ENCODE measurements at places on chromosomes 6 and 20.

GRCh38 chr6:17032590-17032987 is 69.3 kb upstream of the STMND1 start:
- no peak for DNase-seq

DNA sequence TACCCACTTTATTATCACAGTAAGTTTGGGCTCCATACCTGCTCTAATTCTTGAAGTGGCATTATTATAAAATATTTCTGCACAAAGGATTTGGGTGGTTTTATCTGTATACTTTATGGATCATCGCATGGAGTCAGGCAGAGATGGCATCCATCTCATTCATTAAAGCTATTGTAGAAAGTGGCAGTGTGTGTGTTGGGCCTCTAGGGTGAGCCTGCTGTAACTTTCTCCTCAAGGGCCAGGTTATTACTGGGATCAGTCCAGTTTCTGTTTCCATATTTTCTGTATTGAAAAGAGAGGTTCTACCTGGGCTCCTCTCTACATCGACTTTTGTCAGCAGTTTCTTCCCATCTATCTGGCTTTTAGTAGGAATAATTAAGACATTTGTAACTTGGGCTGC is 511.1 kb downstream of the MMUT start:
- DNase-seq, result no peak

DNA sequence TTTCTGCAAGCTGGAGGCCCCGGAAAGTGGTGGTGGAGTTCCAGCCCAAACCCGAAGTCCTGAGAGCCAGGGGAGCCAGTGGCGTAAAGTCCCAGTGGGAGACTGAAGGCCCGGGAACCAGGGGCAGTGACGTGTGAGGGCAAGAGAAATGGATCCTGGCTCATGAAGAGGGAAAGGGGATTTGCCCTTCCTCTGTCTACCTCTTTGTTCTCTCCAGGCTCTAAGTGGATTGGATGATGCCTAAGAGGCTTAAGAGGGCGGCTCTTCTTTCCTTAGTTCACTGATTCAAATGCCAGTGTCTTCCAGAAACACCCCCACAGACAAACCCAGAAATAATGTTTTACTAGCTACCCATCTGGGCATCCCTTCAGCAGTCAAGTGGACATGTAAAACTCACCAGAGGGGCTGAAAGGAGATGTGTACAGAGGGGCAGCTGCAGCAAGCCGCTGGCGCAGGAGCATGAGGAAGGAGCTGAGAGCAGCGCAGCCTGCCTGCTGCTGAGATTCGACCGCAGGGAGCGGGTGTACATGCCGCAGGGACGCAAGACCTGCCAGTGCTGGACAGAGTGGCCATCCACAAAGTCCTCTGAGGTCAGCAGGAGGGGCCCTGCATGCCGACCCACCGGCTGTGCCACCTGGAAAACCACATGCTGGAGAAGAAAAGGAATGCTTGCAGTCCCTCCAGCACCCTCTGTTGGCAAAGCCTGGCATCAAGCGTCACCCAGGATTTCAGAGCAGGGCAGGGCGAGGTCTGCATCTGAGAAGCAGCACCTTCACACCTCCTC is 29.5 kb downstream of the CDYL start:
- DNase-seq, result no peak

DNA sequence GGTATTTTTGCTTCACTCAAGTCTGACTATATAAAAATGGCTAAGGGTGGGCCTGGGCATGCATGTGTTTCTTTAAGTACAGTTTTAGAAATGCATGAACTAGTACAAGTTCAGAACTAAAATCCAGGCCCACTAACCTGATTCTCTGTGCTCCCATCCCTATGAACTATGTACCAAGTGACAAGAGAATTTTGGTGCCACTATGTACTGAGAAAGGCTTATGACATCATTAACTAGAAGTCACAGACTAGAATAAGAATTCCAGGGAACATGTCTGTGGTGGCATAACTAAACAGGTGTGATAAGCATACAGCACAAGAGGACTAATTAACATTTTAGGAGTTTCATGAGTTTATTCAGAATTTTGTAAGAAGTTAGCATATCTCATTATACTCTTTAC is 16.1 kb downstream of the TENT5A start:
- DNase-seq, result no peak

- no peak for DNase-seq
These were observed 266.5 kb upstream of the QKI start for GRCh38 chr6:163147994-163148393.

DNA sequence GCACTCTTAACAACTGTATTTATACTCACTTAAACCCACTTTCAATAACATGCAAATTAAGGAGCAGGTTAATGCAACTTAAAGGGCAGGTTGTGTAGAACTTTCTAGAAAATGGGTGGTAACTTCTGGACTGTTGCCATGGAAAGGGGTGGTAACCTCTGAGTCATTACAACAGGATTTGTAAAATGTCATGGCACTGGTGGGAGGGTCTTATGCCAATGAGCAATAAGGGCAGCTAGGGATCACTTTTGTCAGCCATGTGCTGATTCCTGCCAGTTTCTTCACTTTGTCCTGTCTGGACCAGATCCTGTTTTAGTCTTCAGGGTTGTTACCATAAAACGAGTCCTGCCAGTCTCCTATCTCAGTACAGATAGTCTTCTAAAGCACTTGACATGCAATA is 560.5 kb upstream of the PTCHD4 start:
- no peak for DNase-seq

DNA sequence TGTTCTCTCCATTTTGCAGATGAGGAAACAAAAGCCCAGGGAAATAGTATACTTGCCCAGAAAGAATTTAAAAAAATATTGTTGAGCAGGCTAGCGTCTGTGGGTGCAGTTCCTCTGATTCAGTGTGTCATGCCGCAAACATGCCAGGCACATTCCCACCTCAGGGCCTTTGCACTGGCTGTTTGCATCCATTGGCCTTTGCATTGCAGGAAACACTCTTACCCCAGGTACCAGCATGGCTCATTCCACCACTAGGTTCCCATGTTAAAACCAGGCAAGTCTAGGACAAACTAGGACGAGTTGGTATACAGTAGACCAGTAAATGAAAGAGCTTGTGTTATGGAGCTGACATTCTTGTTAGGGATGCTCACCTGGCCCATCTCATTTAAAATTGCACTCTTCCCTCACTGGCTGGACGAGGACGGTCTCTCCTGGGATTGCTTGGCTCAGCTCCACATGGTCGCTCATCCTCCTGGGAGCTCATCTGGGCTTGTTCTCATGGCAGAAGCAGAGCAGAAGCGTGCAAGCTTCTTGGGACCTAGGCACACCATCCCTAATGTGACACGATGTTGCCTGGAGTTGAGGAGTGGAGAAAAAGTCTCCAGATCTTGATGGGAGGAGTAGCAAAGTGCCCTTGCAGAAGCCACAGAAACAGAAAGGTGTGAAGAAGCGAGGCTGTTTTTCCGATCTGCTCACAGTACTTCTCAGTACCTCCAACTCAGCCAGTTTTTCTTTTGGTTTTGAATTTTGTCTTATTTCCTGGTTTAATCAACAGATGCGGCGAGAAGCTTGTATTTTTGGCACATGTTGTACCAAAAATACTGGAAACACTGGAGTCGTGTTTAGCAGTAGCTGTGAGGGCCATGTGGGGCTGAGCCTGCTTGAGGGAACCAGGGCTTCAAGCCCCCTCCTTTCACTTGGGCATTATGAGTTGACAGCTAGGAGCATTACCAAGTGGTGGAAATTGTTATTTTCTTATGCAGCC is 13.9 kb downstream of the ZNF831 start:
- no peak for DNase-seq

DNA sequence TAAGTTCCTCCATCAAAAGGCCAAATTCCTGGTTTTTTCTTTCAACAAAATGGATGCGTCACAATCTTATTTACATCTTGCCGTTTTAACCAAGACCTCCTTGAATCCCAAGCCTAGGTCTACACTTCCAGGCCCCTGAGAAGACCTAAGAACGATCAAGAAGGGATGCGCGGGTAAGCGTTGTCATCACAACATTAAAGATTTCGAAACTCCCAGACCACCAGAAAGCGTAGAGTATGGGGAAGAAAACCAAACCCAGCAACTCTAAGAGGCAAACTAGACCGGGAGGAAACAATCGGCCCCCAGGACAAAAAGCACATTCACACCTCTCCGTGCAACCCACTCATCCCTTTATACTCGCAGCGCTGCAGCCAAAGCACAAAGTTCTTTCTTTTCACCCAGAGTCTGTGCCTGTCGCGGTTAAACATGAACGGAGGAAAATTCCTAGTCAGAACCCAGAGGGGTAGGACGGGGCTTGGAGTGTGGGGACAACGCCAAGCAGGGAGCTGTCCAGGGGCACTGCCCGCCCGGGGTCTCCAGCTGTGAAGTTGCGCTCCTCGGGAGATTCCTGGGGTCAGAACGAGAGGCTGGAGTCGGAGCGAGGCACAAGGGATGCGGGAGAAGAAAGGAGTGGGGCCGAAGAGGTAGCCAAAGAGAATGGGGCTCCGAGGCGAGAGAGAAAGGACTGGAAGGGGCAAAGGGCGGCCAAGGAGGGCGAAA is 725 bp downstream of the OSER1 start:
- DNase-seq, result no peak

- no peak for DNase-seq
These were observed 145.8 kb downstream of the PLCB4 start for GRCh38 chr20:9214685-9215084.

GRCh38 chr20:53926428-53927028 is 143.9 kb downstream of the BCAS1 start:
- DNase-seq, result no peak

- DNase-seq, result no peak
These were observed 27.1 kb downstream of the HSF2 start for GRCh38 chr6:122426597-122426996.

DNA sequence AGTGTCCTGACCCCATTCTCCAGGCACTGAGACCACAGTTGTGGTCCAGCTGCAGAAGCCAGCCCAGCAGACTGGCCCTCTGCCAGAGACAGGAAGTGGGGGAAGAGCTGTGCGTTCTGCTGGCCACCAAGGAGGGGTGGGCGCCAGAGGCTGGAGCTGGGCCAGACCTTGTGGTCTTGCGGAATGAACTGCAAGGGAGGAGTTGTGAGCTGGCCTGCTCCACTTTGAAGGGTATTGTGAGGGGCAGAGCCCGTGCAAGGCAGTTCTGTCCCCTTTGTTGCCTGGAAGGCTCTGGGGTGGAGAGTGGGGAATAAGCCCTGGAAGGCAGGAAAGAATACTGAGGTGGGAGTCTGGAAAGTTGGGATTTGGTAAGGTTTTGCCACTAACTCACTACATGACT is 3.6 kb upstream of the MDFI start:
- DNase-seq, result no peak

GRCh38 chr20:57656821-57657534 is 36.8 kb upstream of the ZBP1 start:
- DNase-seq, result peak; percentile 55

DNA sequence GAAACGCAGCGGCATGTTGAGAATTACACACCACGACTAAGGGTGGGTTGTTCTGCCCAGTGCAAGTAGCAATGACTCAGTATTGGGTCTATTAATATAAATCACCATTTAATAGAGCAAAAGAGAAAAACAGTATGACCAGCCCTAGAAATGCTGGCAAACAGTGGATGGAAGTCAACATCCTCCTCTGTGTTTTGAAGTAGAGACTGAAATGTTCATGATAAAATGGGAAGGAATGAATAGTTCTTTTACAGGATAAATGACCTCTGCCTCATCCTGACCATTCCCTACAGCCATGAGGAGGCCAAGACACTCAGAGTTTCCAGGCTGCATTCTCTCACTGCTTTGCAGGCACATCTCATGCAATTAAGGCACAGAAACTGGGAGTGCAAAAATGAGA is 111.8 kb downstream of the PSMB1 start:
- no peak for DNase-seq

- DNase-seq, result no peak
These were observed 21.6 kb downstream of the MOCS3 start for GRCh38 chr20:50980071-50980681.

DNA sequence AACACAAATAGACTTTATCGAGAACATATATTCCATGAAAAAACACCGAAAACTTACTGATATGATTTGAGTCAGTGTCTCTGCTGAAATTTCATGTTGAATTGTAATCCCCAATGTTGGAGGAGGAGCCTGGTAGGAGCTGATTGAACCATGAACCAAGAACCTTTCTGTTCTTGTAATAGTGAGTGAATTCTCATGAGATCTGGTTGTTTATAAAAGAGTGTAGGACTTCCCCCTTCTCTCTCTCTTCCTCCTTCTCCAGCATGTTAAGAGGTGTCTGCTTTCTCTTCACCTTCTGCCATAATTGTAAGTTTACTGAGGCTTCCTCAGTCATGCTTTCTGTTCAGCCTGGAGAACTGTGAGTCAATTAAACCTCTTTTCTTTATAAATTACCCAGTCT is 1289.3 kb upstream of the CITED2 start:
- DNase-seq, result no peak

DNA sequence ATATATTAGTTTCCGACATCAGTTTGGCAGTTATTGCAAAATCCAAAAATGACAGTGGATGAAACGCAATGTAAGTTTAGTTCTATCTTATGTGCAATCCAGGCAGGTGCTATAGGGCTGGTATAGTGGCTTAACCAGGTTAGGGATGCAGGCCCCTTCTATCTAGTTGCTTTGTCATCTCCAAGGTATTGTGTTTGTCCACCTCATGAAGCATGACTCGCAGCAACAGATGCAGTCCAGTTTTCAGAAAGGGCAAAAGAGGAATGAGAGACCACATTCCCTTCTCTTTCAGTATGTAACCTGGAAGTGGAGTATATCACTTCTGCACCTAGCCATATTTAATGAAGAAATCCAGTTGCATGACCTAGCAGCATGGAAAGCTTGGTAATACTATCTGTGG is 59.7 kb downstream of the PKIB start:
- DNase-seq, result no peak

DNA sequence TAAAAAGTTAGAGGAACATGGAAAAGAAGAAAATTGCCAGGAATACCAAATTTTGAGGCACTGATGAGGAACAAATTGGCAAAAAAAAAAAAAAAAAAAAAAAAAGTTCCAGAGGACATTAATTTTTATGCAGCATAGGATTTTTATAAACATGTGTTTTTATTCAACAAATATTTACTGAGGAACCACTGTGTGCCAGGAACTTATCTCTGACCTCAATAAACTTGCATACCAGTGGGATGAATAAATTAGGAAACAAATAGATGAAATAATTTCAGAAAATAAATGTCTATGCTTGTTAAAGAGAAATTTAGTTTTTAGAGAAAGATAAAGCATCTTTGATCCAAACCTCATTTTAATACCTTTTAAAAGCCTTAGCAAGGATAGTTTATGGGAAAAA is 175.1 kb downstream of the PDE10A start:
- no peak for DNase-seq
